NCI-H1694 treated with DMSO at 0.1 percent for 48 hours (cell line): ENCODE measurements at places on chromosomes 7 and 10.

GRCh38 chr10:96648297-96648696 lies 61.5 kb upstream of the TM9SF3 start:
- DNase-seq: no peak

GRCh38 chr10:60135020-60135419 lies 228.7 kb upstream of the CCDC6 start:
- DNase-seq: no peak

DNA sequence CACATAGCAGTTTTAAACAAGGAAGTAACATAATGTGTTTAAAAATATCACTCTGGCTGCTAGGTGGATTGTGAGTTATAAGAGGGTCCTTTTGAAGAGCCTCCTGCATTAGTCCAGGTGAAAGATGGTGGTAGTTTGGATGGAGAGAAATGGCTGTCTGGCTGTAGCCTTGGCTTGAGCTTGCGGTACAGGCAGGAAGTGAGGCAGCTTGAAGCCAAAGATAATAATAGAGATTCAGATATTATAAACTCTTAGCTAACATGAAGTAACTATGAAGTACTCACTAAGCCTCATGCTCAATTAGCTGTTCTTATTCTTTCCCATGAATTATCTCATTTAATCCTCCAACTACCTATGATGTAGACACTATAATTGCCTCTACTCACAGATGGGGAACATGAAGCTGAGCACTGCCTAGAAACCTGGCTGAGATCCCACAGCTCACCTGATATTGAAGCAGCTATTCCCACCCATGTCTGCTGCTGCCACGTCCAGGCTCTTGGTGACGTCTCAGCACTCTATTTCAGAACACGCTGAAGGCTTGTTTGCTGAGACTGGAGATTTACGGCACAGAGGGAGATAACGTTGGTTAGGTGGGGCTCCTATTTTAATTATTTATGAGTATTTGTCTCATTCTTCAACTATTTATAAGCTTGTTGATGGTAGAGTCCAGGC lies 10.4 kb downstream of the C10orf120 start:
- DNase-seq: no peak

DNA sequence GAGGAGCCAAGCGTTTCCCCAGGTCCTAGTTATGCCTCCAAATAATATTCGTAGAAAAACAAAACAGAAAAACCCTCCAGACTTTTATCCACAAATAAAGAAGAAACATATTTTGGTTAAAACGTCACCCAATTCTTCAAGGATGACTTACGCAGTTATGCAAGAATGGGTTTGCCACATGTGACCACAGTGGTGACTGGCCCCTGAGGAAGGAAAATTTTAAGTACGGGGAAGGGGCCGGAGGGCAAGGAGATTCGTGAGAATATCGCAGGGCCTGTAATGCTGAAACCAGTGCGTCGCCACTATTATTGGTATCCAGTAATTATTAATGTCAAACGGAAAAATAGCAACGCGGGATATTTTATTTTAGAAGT lies 537 bp upstream of the MRPS24 start:
- DNase-seq: no peak

- DNase-seq: no peak
Measured at GRCh38 chr7:140059273-140060242, 3.2 kb downstream of the PARP12 start.

DNA sequence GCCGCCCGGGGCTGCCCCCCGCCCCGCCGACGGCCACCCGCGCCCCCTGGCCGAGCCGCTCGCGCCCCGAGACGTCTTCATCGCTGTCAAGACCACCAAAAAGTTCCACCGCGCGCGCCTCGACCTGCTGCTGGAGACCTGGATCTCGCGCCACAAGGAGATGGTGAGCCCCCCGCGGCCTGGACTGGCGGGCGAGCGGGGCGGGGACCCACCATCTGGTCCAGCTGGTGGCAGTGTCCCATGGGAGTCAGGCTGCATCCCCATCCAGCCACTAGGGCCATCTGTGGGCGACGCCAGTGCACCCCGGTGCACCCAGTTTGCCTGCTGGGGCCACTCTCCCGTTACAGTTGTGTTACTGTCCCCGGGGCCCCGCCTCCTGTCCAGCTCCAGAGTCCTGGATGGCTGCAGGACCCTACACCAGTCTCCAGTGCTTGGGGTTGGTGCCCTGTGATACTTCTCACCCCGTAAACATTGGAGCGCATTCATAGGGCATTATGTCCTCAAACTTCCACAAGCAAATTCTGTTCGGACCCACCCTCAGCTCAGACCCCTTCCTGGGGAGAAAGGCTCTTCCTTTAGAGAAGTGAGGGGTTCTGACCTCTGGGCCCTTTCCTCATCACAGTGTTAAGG lies 672 bp downstream of the LFNG start:
- DNase-seq: no peak

GRCh38 chr7:113100121-113100603 lies 13.5 kb upstream of the GPR85 start:
- DNase-seq: no peak

DNA sequence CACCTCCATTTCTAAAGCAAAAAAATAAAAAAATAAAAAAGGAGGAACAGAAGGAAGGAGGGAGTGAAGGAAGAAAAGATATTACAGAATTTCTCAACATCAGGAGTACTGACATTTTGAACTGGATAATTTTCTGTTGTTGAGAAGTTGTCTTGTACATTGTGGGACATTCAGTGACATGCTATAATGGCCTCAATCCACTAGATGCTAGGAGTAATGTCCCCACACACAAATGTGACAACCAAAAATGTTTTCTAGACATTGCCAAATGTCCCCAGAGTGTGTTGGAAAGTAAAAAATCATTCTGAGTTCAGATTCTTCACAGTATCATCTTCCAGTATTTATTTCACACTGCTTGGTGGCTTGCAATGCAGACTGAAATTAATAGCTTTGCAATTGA lies 6.5 kb downstream of the ZNF438 start:
- no peak for DNase-seq

GRCh38 chr7:39678930-39679709 lies 55.7 kb downstream of the RALA start:
- DNase-seq: no peak

GRCh38 chr10:7491949-7492659 lies 81.3 kb upstream of the SFMBT2 start:
- DNase-seq: no peak

DNA sequence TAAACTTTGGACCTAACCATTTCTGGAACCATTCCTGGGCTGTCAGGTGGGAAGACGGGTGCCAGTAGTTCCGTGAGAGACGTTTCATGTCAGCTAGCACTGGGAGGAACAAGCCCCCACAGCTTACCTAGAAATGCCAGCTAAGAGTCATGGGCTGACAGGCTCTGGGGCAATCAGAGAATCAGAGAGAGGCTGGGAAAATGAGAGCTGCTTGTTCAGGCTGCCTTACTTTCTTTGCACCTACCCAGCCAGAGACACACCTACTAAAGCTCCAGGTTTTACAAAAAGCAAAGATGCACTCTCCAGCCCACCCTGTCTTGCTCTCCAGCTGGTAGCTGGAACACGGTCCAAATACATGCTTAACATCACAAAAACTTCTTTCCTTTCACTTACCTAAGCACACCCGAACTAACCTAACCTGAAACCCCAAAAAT lies 688 bp downstream of the PTN start:
- no peak for DNase-seq

GRCh38 chr7:123787220-123788007 lies 38.6 kb upstream of the WASL start:
- DNase-seq: no peak

DNA sequence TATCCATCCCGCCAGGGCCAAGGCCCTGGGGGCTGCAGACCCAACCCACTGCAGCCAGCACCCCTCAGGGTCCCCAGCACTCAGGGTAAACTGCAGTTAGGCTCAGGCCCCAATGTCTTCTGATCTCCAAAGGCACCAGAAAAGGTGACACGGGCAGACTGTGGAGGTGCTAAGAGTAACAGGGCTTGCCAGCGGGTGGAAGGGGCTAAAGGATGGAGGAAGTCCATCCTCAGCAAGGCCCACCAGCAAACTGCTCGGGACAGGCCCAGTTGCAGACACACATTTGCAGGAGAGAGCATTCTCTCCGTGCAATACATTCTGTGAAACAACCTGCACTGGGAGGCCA lies 95.6 kb upstream of the DDC start:
- DNase-seq: no peak

- DNase-seq: no peak
Measured at GRCh38 chr10:129030996-129031843, 435.8 kb upstream of the MGMT start.

DNA sequence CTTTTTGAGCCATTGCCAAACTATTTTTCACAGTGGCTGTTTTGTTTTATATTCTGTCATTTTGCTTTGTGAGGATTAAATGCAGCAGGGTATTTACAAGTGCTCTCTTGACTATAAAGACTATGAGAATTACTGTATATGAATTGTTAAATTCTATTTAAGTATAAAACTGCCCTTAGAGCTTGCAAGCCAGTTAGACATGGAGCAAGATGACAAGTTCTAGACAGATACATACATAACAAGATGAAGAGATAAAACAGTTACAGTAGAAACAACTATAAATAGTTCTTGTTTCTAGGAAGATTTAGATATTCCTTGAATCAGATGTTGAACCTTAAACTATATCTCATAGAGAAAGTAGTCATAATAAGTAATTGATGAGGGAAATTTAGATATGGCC lies 60.6 kb downstream of the DNAH11 start:
- DNase-seq: no peak

DNA sequence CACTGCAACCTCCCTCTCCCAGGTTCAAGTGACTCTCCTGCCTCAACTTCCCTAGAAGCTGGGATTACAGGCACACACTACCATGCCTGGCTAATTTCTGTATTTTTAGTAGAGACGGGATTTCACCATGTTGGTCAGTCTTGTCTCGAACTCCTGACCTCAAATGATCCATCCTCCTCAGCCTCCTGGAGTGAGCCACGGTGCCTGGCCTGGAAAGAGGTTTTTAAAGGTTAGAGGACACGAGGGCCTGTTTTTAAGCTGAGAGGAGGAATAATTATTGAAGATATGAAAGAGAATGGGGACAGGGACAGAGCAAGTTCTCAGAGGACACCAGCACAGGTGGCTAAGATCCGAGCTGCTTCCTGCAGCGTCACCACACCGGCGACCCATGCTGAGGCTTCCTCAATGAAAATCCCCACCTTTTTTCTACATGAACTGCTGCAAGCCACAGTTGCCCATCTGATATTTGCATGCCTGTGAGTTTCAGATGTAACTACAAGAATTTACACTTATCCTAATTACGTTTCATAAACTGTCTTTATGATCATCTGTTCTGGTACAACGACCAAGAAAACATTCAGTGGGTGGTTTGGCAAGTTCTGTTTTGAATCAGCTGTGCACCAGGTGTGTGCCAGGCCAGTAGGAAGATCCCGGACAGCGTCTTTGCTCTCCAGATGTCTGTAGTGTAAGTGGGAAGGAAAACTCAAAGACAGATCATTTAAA lies 76.0 kb downstream of the HIP1 start:
- DNase-seq: no peak

GRCh38 chr7:79037001-79037400 lies 416.5 kb downstream of the MAGI2 start:
- no peak for DNase-seq

GRCh38 chr7:91228327-91228726 lies 35.9 kb upstream of the FZD1 start:
- no peak for DNase-seq

DNA sequence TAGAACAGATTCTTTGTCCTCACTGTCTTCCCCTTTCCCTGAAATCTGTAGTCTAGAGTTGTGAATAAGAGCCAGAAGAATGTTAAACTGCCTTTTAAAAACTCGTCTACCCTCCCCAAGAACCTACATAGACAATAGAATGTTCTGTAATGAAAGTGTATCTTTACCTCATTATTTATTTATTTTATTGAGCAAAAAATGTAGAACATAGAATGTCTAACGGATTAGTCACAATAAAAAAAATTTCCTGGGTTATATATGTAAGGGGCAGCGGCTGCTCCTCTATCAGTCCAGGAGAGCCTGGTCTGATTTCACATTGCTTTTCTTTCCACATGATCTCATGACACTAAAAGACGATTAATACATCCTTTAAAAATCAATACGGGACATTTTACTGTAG lies 135.7 kb downstream of the SDK1 start:
- no peak for DNase-seq

DNA sequence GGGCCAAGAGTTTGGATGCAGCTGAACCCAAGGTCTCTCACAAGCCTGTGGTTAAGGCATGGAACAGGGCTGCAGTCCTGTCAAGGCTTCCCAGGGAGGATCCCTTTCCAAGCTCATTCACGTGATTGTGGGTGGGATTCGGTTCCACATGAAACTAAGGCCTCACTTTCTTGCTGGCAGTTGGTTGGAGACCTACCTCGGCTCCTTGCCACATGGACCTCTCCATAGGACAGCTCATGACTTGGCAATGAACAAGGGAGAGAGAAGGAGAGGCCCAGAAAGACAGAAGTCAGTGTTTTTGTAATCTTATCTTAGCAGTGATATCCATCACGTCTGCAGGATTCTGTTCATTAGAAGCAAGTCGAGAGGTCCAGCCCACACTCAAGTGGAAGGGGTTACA lies 583.8 kb downstream of the LRMDA start:
- DNase-seq: no peak

DNA sequence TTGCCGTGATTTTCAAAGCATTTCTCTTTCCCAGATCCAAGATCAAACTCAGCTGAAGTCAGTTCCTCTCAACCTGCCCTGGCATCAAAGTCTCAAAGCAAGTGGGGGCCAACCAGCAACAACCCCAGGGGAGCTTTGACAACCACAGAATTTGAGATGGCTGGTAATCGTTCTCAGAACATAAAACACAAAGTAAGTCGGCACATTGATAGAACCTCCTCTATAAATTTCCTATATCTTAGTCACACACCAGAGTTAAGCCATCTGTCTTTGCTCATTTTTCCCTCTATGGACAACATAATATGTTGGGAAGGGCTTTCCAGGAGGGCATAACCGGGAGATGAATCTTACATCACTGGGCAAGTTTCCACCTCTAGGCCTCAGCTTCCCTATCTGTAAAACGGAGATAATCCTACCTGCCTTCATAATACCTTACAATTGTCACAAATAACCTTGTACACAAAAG lies 1.2 kb upstream of the DNAJC9 start:
- DNase-seq: no peak

- DNase-seq: no peak
Measured at GRCh38 chr10:106866244-106866845, 298.2 kb downstream of the SORCS1 start.

GRCh38 chr7:114821030-114821900 lies 100.6 kb upstream of the MDFIC start:
- DNase-seq: no peak

DNA sequence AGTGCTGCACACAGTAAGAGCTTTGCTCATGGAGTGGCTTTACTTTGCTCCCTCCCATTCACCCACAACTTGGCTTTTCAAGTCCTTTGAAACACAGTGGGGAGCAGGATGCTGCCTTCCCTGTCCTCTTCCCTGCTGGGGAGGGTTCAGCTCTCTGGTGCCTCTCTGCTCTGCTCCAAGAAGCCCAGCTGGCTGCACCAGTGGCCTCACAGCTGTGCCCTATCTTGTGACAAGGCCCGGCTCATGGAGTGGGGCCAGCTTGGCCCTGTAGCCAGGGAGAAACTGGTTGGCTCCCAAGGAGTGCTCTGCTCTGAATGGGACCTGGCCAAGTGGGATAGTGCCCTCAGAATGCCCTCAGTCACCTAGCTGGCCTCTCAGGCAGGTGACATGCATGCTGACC lies 212.3 kb upstream of the ZMIZ1 start:
- DNase-seq: no peak

- DNase-seq: peak; percentile 72
Measured at GRCh38 chr7:100132697-100133151, 6.0 kb downstream of the MBLAC1 start.
